ENCODE measurements at places on chromosomes 2 and 18.

DNA sequence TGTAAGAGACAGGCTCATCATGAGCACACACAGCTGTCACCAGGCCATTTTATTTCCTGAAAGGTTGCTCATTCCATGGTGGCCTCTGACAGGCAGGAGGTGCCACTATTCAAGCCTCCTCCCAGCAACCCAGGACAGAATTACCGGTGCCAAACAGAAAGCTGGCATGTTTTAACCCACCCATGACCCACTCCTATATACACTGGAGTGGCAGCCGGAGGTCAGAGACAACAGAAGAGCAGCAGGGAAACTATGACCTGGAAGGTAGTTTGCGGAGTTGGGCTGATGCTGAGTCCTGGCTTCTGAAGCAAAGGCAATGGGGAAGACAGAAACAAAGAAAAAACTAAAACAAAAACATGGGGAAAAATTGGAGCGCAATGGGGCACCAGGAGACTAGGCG lies 2.3 kb downstream of the RFTN2 start:
- DNase-seq = no peak

DNA sequence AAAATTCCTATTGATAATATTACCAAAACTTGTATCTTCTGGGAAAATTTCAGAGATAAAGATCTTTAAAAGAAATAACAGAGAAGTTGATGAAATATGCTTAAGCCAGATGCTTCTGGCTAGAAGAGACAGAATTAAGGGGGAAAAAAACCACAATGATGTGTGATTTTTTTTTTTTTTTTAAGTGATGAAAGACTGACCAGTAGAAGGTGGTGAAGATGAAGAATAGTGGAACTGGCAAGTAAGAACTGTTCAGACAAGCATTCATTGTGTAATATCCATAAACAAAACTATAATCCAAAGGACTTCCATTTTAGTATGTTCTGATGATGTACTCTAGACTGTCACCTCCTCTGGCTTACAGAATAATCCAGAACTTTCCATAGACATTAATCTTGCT lies 89.8 kb downstream of the INO80D start:
- no peak for DNase-seq

- no peak for DNase-seq
These were observed 184.2 kb upstream of the SLC35G4 start for GRCh38 chr18:11425211-11425610.

- DNase-seq = peak; percentile 11
These were observed 52.4 kb downstream of the TNS1 start for GRCh38 chr2:217950401-217950871.

GRCh38 chr2:150476286-150476685 lies 11.2 kb downstream of the RND3 start:
- DNase-seq = no peak

DNA sequence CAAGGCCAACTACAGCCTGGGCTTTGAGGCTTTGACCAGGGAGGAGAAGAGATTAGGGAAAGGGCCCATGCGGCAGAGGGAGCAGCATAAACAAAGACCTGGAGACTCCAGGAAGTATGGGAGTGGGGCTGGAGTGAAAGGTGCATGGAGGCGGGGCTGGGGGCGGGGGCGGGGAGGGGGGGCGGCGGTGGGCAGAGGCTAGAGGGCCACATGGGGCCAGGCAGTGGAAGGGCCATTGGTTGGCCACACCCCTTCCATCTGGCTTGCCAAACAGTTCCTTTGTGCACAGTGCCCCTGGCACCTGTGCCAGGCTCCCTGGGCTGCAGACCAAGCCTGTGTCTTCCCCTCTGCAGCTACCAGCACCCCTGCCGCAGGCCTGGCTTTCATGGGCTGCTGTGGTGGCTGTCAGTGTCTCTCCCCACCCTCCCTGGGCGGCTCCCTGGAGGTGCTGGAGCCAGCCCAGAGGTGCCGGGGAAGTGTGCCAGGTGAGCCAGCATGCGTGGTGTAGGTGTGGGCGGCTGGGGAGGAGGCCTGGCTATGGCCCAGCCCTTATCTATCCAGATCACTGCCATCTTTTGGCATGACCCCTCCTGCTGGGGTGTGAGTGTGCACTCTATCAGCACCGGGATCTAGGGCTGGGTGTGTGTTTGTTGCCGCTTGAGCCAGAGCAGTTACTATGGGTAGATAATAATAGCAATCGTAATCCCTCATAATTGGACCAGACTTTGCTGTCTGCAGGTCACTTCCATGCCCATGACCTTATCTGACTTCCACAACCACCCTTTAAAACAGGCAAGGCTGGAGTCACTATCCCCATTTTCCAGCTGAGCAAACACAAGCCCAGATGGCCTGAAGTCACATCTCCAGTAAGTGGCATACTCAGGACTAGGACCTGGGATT lies 30.5 kb downstream of the DNMT3A start:
- DNase-seq = no peak

- DNase-seq = no peak
These were observed 95.8 kb downstream of the KYNU start for GRCh38 chr2:142973160-142973821.

DNA sequence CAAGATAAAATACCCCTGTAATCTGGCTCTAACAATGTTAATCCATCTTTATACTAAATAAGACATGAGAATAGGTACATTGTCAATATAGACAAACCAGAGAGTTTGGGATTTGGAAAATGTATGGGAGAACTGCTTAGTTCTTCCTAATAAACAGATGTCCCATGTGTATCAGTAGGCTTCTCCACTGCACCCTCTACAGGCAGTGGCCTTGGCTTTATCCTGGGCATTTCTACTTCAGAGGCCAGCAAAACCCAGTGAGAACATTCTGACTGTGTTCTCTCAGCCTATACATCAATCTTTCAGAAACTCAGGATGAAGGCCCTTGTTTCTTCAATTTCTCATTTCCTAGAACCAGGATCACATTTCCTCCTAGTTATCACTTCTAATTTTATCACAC lies 1167.5 kb upstream of the ACVR2A start:
- no peak for DNase-seq

GRCh38 chr2:128139624-128140023 lies 48.6 kb downstream of the UGGT1 start:
- DNase-seq = no peak

DNA sequence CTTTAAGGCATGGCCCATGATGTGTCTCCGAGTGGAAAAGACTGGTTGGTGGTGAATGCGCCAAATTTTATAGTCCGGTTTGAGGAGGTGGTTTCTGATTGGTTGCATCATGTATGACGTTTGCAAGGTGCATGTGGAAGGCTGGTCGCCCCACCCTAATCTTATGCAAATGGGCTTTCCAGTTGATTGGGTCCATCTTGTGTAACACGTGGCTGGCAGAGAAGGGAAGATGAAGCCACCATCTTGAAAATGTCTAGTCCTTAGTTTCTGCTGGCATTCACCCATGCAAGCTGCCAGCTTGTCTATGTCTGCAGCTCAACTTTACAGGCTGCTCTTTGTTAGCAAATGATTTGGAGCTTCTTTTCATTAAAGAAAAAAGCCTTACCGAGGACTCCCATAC lies 132.2 kb downstream of the PIK3C3 start:
- no peak for DNase-seq

DNA sequence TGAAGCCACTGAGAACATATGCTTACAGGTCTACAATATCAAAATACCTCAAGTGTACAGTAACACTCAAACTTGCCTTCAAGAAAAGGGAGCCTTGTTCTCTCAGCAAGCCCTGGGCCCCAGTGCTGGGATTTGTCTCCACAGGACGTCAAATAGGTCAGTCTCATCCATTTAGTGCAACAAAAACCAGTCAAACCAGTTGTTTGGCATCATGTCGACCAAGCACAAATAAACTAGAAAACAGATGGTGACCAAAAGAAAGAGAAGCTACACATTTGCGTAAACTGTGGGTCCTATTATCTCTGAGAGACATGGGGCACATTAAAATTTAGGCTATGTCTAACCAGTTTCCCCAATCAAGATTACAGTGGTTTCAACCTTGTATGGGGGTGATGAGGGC lies 182.6 kb upstream of the PKDCC start:
- DNase-seq = no peak

DNA sequence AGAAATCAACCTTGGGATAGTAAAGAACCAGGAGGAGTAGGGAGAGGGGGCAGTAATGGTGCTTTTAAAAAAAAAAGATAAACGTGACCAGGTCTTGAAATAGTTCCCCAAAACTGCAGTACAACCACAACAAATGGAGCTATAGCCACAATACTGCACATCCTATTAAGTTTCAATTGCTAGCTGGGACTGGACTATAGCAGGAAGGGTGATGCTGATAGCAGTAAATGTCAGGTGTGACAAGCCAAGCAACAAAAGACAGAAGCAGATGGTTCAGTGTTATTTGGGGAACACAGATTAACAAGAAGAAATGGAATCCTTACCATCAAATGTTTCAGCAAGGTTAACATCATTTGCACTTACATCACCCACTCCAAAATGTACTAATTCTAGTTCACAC lies 10.1 kb downstream of the RPS27A start:
- no peak for DNase-seq

DNA sequence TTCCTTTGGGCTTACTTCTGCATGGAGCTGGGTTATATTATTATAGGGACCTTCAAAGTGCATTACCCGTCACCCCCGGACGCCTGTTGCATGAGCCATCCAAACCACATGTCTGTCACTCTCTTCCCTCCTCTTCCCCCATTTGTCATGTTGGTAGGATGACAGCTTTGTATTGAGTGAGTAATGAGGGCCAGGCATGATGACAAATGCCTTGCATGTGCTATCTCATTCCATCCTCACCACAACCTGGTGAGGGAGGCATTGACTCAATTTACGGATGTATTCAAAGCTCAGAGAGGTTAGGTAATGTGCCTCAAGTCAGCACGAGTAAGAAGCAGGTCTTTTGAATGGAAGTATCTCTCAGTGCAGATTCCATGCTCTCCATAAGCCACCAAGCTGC lies 510.5 kb upstream of the TNP1 start:
- peak; percentile 81 for DNase-seq
